ENCODE measurements at places on chromosomes 3 and 15.
A peak's percentile ranks its signal among the peaks of the same experiment; 100 is the strongest.

- DNase-seq, result peak; percentile 52
Measured at GRCh38 chr15:58980351-58980939, 7.0 kb upstream of the RNF111 start.

- no peak for DNase-seq
Measured at GRCh38 chr15:98009971-98010370, 49.5 kb downstream of the ARRDC4 start.

DNA sequence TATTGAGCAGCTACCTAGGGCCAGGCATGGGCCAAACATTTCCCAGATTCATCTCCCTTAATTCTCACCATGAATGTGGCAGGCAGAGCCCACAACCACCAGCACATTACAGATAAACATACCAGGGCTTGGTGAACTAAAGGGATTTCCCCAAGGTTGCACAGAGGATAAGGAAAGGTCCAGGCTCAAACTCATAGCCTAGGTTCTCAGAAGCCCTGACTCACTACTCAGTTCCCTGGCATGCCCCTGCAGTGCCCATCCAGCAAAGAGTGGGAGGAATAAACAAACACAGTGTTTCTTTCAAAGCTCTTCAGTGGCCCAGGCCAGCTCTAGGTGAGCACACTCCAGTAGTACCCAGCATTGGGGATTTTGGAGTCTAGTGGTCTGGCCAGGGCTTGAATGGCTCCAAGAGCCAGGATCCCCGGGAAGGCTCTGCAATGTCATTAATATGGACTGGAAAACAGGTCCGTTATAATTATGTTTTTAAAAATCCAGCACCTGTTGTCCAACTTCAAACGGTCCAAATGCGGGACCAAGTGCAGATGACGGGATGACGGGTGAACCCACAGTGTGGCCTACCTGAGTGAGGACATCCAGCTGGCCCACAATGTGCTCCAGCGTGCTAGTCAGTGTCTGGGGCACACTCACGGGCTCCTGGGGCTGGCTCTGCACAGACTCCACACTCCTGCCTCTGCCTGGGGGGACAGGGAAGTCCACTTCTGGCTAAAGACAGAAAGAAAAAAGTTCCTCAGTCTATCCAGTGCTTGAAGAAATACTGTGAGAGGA is 39.8 kb upstream of the DUSP7 start:
- DNase-seq, result no peak

DNA sequence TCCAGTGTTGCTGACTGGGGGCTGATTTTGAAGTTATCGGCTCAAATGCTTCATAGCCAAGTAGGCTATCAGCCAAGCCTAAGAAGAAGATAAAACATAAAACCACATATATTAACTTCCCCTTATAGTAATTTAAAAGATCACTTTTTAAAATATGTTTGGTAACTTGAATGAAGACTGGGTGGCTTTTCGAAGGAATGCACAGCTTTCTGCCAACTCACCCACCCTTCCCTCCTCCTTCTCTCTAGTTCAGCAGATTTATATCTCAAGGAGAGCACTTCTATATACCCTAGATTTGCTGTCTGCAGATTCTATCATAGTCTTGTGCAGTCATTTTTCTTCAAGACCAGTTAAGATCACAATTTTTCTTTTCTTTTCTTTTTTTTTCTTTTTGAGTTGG is 189.4 kb upstream of the CHRM5 start:
- no peak for DNase-seq

- DNase-seq, result no peak
Measured at GRCh38 chr15:81286621-81287121, 37.3 kb downstream of the STARD5 start.

DNA sequence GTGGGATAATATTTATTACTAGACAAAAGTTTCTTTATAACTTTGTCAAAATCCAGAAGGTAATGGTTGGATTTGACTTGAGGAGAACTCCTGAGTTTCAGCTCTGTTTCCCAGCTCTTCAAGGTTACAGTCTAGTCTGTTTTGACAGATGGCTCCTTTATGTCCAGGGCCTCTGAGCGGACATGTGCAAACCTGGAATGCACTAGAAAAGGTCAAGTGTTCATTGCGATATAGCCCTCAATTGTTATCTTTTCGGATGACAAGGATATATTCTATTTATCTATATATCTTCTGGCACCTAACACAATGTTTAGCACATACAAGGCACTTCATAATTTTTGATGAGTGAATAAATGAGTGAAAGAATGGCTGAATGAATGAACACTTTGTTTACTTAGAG is 513.2 kb upstream of the GOLIM4 start:
- no peak for DNase-seq

DNA sequence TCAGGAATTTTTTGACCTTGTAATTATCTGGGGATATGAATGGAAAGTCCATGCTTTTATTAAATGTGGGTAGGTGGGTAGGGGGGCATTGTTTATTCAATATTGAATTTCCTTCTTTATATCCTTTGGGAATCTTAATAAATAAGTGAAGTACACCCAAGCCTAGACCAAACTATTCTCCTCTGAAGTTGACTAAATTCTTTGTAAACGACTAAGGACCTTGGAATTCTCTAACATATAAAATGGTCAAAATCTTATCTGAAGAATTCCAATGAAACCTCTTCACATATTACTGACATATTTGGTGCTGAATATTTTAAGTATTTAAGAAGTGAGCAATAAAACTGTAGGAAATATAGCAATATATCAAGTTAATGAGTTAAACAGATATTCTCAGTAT is 1432.1 kb upstream of the GBE1 start:
- no peak for DNase-seq

DNA sequence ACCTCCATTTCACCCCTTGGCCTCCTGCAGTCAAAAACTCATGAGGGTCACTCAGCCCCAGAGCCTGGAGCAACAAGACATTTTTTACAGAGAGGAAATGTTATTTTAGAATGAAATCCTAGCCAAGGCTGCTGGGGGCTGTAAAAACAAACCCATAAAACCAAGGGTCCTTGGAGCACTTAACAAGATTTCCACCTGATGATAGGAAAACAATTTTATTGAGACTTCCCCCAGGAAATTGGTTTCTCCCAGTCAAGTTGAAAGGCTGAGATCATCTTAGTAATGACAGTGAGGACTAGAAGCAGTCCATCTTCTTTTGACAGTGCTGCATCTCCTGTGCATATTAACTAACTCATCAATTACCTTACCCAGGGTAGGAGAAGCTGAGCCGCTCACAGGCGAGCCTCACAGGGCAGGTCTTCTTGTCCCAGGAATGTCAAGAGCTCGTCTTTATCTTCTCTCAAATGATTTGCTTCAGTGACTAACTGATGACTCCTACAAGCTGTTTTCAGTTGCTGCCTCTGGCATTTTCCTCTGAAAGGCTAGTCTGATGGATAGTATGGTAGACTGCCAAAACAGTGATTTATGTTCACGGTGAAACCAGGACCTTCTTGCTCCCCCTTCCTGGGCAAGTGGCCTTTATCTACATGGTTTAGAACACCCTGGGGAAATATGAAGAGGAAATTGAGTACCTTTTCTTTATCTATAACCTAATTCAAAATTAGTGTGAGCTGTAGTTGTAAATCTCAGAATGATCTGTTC is 34.6 kb upstream of the AEN start:
- DNase-seq, result peak; percentile 43

DNA sequence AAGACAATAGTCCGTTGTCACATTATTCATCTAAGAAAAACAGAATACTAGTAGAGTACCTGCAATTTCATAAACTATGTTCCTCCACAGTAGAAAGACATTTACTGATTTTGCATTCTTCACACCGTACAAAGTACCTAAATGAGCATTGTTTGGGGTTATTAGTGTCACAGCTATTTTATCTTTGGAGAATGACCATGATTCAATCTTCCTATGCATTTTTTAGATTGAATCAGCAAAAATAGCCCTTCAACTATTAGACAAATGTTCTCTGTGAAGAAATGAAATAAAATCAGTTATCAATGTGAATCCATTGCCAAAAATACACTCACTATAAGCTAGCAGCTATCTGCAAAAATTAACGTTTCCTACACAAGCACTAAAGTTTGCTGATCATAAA is 176.6 kb downstream of the PLCH1 start:
- DNase-seq, result no peak

GRCh38 chr3:120177151-120177550 is 82.9 kb upstream of the GSK3B start:
- no peak for DNase-seq

GRCh38 chr15:75673426-75674235 is 25.9 kb downstream of the SNX33 start:
- DNase-seq, result peak; percentile 58

DNA sequence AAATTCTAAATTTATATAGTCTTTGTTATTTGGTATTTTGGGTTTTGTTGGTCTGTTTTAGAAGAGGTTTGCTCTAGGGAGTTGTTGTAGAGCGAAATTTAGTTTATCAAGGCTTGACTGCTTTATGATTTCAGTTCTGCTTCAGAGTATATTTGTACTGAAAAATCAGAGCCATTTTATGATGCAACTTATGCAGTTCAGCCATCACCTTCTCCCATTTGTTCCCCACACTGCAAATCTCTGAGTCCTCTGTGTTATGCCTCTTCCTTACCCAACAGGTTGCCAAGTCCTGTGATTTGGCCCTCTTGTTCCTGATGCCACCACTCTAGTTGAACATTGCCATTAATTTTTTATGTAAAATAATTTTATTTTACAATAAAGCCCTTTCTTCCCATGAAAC is 140.4 kb downstream of the ZNF609 start:
- DNase-seq, result no peak

GRCh38 chr15:91694131-91694830 is 159.2 kb upstream of the SLCO3A1 start:
- DNase-seq, result no peak

DNA sequence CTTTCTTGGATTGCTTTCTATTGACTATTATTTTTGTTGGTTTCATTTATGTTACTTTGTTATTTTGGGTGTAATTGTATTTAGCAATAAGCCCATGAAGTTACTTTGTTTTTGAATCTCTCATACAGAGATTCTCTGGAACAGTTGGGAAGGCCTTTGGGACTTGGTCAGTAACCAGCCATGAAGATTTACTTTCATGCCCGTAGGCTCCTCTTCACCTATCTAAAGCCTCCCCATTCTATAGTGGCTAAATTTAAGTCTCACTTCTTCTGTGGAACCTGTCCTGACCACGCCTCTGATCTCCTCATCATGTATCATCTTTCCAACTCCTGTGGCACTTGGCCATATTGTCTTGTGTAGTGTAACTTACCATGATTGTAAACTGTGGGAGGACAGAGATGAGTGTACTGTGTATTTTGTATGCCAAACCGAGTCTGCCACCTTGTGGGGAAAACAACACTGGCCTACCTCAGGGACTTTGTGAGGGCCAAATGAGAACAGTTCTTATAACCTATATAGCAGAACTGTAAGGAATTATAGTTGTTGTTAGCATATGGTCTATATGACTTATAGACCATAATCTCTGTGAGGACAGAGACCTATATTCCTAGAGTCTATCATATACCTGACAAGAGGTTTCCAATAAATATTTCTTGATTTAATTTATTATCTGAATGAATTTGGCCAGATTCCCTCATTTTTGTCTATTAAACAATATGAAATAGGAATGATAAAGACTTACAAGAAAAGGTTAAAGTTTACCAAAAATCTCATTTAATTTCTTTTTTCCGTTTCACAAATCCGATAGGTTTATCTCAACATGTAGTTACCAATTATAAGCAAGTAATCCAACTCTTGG is 75.0 kb downstream of the STARD9 start:
- peak; percentile 62 for DNase-seq

DNA sequence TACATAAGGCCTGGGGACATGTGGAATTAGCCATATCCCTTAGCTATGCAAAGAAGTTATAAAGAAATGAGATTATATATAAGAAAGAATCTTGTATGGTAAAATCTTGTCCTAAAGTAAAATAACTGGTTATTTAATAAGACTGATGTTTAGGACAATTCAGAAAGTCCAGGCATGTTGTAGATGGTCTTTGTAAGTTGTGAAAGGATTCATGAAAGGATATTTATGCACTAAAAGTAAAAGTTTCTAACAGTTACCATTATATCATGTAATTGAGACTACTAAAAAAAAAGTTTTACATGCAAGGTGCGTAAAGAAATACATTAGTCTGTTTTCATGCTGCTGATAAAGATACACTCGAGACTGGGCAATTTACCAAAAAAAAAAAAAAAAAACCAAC is 146.3 kb downstream of the FMN1 start:
- no peak for DNase-seq

DNA sequence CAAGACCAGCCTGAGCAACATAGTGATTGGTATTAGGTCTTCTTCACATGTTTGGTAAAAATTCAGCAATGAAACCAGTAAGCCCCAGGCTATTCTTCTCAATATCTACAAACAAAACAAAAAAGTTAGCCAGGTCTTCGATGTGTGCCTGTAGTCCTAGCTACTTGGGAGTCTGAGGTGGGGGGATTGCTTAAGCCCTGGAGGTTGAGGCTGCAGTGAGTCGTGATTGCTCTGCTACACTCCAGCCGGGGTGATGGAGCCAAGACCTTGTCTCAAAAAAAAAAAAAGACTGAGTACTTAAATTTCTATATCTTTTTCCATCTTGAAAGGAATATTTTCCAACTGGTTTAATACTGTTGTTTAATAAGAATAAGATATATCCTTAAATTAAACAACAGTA is 106.8 kb downstream of the MBNL1 start:
- no peak for DNase-seq

DNA sequence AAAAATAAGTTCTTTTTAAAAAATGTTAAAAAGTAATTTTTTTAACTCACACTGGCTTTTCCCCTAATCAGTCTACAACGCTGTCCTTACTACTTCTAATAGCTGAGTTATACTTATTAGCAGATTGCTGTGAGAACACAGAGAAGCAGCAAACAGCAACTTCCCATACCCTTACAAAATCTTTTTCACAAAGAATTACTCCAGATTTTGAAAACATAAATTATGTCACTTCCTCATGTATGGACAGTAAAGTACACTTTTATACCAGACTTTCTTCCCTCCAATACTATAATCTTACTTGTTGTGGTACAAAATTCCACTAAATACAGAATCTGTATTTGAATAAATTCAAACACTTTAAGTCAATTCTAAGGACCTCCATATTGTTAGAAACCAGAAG is 2.1 kb downstream of the PHC3 start:
- no peak for DNase-seq

- no peak for DNase-seq
Measured at GRCh38 chr15:52733088-52733487, 53.9 kb upstream of the ATOSA start.

- no peak for DNase-seq
Measured at GRCh38 chr3:21876782-21877181, 125.8 kb upstream of the ZNF385D start.

DNA sequence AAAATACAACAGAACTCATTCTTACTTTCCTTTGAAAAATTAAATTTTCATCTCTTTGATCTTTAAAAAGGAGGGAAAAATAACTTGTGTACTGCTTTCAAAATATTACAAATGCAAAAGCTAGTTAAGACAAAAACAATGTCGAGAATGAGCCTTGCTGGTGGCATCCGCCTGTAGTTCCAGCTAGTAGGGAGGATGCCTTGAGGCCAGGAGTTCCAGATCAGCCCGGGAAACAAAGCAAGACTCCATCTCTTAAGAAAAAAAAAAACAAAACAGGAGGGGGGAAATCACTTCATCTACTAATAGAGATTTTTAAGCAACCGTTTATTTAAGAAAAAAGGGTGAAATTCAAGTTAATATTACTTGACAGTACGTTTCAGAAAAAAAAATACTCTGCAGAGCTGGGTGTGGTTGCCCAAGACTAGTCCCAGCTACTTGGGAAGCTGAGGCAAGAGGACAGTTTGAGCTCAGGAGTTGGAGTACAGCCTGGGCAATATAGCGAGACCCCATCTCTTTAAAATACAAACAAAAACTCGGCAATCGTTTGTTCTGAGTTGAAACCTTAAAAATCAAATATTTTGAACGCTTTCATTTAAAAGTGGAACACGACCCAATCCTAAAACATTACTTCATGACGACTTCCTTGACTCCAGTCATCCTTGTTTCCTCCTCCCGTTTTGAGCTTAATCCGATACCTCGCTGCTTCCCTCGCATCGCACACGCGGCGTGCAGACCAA is 1.2 kb downstream of the KPNA1 start:
- no peak for DNase-seq
